Ammon's horn (tissue), 1 donor: ENCODE measurements at places on chromosomes 7 and 10.

DNA sequence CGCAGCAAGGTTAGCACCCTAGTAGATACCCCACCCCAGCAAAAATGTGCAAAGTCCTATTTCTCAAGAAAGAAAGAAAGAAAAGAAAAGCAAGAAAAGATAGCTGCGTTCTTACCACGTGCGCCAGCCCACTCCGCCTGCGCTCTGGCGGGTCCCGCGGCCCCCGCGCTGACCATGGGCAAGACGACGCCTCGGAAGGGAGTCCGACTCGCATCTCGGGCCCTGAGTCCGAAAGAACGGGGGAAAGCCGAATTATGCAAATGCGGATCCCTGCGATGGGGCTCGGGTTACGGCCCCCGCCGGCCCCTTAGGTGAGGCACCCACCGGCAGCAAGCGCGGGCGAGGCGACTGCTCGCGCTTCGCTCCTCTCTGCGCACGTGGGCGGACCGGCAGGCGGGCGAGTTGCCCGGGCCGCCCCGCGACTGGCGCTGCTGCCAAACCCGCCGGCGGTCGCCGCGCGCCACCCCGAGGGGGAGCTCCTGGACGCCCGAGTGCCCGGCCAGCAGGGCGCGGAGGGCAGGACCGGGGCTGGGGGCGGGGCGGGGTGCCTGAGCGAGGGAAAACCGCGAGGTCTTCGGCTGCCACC, 2.4 kb upstream of the EGR2 start:
- no peak for DNase-seq

DNA sequence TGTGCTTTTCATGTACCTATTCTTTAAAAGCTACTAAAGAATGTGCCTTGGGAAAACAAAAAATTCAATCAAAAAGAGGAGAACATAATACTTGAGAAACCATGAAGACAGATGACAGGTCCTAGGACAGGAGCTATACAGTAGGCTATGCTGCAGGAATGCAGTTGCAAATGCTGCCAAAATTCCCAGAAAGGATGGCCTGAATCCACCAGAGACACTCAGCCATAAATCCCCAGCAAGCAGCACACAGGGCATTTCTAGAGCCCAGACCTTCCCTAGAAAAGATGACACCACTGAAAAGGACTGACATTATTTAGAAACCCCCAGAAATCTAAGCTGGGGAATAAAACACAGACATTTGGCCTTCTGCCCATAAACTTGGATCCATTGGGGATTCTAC, 237.3 kb downstream of the C7orf25 start:
- DNase-seq = no peak

GRCh38 chr10:118342638-118343020, 505 bp upstream of the FAM204A start:
- DNase-seq = no peak

GRCh38 chr10:112605063-112605462, 158.0 kb downstream of the VTI1A start:
- DNase-seq = no peak

- DNase-seq = peak; percentile 31
These were observed at the start of gene CALD1 for GRCh38 chr7:134778941-134779740. CALD1 (plus strand) TSS chr7:134779634; CDS start chr7:134867734, 88,100 bp downstream.

DNA sequence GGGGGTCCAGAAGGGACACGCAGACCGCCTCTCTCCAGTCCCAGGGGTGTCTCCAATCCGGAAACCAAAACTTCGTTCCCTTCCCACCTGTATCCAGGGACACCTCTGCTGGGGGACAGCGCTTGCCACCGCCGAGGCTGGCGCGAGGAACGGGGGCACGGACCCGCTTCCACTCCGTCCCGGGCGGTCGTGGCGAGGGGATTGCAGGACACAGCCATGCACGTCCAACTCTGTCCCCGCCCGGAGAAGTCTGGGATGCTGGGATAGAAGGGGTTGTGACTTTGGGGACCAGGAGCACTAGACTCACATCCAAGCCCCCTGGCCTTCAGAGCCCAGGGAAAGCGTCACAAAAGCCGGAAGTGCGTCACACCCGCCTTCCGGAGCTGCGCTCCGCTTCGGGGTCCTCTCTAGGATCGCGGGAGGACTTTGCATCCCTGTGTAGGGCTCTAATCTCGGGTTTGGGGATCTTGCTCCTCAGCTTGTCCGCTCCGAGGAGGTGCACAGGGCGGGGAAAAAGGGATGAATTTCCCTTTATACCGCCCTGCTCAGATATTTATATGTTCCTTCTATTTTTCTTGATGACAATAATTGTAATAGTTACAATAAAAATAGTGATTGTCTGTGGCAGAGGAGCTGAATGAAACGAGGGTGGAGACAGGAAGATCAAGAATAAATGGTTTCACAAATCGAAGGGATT, at the start of gene FAM200A:
Gene FAM200A (minus strand): TSS at position 348 of the 697 bp plus-strand sequence. CDS start 3,707 bp downstream, outside the sequence.
- peak; percentile 93 for DNase-seq

DNA sequence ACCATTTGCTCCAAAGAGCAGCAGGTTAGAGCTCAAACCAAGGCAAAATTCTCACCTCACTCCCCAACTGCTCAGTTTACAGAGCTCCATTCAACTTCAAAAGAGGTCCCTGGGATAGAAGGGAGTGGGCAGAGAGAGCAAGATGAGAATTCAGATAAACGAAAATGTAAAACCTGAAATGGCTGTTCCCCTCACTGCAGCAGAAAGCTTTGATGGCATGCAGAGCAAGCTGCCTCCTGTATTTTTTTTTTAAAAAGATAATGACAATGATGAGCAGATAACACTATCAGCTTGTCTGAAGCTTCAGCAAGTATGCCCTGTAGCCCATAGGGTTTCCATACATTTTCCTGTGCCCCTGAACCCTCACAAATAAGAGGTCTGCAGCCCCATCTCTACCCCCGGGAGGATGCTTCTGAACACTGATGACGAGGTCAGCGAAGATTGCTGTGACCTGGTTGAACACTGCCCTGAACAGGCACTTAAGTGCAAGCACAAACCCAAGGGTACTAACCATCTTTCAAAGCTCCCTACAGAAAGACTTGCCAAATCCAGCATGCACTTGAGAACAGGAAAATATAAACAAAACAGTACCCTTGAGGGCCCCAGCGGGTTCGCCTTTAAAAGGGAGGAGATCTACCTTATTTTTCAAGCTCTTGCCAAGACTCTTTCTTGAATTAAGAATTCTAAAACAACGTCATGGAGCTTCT, 81.3 kb downstream of the GLI3 start:
- no peak for DNase-seq
